Activated naive CD8-positive, alpha-beta T cell treated with anti-CD3 and anti-CD28 coated beads, Interleukin-2, amount 10 ng/mL, durations not matched to agents 7 days and 5 days (primary cell): ENCODE measurements at places on chromosomes 4 and X. TPM values are rescaled to one million over a fixed set of nuclear protein-coding genes. Genes with fewer than 3 reads are reported as not detected.

FRAS1 gene
- 0.53 TPM for total RNA-seq

MED12 gene
- 64.7 TPM for total RNA-seq

STARD8 gene
- 0.86 TPM for total RNA-seq

CLGN gene
- not detected for total RNA-seq

FAM156B gene
- 16.6 TPM for total RNA-seq

VEGFC gene
- total RNA-seq, result not detected

CRLF2 gene
- total RNA-seq, result 1.5 TPM

FRMPD4 gene
- total RNA-seq, result not detected

TEX13C gene
- total RNA-seq, result not detected
